ENCODE measurements at places on chromosomes 7 and 10.
A peak's percentile ranks its signal among the peaks of the same experiment; 100 is the strongest.

DNA sequence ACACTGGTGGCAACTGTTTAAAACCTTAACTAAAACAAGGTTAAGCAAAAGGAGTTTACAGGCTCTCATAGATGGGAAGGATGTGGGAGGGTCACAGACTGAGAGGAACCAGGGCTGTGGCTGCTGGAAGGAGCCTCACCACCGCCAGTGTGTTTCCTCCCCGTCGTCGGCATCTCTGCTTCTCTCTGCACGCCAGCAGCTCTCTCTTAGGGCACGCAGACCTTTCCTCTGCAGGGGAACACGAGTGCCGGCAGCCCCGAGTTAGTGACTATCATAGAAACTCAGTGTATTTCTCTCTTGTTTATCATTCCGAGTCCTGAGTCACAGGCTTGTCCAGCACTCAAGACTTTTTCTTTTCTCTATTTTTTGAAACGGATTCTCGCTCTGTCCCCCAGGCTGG is 8.1 kb upstream of the SH2D4B start:
- no peak overlapping the region for H3K4me3 ChIP-seq
- peaks cover 15% of the 10 kb centered on the region for H3K36me3 ChIP-seq
- peaks cover 25% of the 10 kb centered on the region for H3K4me1 ChIP-seq
- H3K27me3 ChIP-seq: no peaks in the 10 kb centered on the region
- H3K27ac ChIP-seq: no peak overlapping the region

- no peak overlapping the region for H3K4me3 ChIP-seq
- H3K27me3 ChIP-seq: no peaks in the 10 kb centered on the region
- peaks cover 15% of the 10 kb centered on the region for H3K36me3 ChIP-seq
Measured at GRCh38 chr10:63241841-63242281, 108.7 kb downstream of the NRBF2 start.

- H3K36me3 ChIP-seq: peaks cover 38% of the 10 kb centered on the region
- H3K27me3 ChIP-seq: no peaks in the 10 kb centered on the region
- H3K27ac ChIP-seq: no peak overlapping the region
- H3K4me1 ChIP-seq: no peaks in the 10 kb centered on the region
- no peak overlapping the region for H3K4me3 ChIP-seq
Measured at GRCh38 chr10:118332948-118333710, 9.0 kb downstream of the FAM204A start.

- H3K36me3 ChIP-seq: peaks cover 16% of the 10 kb centered on the region
- H3K27me3 ChIP-seq: peaks cover 2% of the 10 kb centered on the region
- H3K4me3 ChIP-seq: no peak overlapping the region
- no peak overlapping the region for H3K27ac ChIP-seq
- DNase-seq: no peak
Measured at GRCh38 chr10:10658172-10658785, 359.4 kb upstream of the CELF2 start.

- H3K4me3 ChIP-seq: no peak overlapping the region
- H3K4me1 ChIP-seq: peaks cover 7% of the 10 kb centered on the region
- no peak for DNase-seq
- no peaks in the 10 kb centered on the region for H3K36me3 ChIP-seq
Measured at GRCh38 chr7:20438694-20439376, 108.1 kb downstream of the ITGB8 start.

GRCh38 chr10:129993621-129994020 is 29.5 kb upstream of the EBF3 start:
- no peak overlapping the region for H3K4me3 ChIP-seq
- no peaks in the 10 kb centered on the region for H3K36me3 ChIP-seq
- H3K4me1 ChIP-seq: no peaks in the 10 kb centered on the region
- no peaks in the 10 kb centered on the region for H3K27me3 ChIP-seq
- no peak for DNase-seq
- no peak overlapping the region for H3K27ac ChIP-seq

DNA sequence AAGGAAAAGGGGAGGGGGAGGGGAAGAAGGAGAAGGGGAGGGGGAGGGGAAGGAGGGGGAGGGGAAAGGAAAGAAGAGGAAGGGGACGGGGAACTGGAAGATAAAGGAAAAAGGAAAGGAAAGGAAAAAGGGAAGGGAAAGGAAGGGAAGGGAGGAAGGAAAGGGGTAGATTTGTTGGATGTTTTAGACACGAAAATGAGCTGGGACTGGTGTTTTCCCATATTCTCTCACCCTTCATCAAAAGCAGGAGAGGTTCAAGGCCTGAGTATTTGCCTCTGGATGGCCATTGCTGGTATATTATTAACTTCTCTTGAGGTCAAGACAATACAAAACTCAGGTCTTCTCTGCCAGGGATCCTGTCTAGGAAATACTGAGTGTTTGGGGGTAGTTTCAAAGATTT is 652.7 kb downstream of the ANKRD7 start:
- no peak overlapping the region for H3K4me3 ChIP-seq
- peaks cover 18% of the 10 kb centered on the region for H3K4me1 ChIP-seq
- H3K36me3 ChIP-seq: no peaks in the 10 kb centered on the region
- H3K27ac ChIP-seq: no peak overlapping the region
- H3K27me3 ChIP-seq: no peaks in the 10 kb centered on the region

DNA sequence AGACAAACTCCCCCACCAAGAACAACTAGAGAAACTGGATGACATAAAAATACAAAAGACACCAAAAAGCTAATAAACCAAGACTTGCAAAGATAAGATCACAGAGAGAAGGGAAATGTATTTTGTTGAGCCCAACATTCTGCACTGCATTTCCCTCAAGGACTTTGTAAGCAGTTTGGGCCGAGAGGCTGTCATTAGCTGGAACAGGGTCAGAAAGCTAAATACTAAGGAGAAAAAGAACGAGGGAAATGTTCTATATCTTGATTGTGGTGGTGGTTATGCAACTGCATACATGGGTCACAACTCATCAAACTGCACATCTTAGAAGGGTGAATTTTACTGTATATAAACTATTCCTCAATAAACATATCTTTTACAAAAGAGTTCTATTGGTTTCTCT is 315.0 kb downstream of the IPMK start:
- H3K36me3 ChIP-seq: peaks cover 3% of the 10 kb centered on the region
- H3K27ac ChIP-seq: no peak overlapping the region
- no peak for DNase-seq
- H3K4me1 ChIP-seq: peaks cover 14% of the 10 kb centered on the region
- H3K4me3 ChIP-seq: no peak overlapping the region

DNA sequence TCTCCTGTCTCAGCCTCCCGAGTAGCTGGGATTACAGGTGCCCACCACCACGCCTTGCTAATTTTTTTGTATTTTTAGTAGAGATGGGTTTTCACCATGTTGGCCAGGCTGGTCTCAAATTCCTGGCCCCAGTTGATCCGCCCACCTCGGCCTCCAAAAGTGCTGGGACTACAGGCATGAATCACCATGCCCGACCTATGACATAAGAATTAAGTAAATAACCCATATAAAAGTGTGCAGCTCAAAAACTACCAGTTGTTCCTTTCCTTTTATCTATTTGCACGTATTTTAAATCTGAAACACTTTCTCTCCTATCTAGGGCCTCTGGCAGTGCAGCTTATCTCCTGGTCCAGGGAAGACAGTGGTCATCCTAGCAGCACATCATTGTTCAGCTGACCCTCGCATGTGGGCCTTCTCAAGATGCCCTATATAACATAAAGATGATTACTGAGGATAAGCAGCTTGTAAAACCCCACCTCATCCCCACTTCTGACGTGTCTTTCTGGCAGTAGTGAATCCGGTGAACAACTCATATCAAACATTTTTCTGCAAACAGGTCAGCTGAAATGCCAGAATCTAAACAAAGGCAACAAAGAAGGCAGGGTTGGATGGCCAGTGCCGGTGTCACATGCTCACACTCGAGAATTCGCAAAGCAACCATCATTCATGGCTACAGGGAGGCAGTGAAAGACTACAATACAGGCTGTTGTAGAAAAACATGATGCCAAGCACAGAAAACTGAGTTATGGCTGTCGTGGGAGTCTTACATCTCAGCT is 36.0 kb upstream of the KCNIP2 start:
- no peak overlapping the region for H3K4me3 ChIP-seq
- peaks cover 12% of the 10 kb centered on the region for H3K4me1 ChIP-seq
- H3K27me3 ChIP-seq: no peaks in the 10 kb centered on the region
- H3K27ac ChIP-seq: peak overlapping the region; percentile 17
- no peak for DNase-seq

DNA sequence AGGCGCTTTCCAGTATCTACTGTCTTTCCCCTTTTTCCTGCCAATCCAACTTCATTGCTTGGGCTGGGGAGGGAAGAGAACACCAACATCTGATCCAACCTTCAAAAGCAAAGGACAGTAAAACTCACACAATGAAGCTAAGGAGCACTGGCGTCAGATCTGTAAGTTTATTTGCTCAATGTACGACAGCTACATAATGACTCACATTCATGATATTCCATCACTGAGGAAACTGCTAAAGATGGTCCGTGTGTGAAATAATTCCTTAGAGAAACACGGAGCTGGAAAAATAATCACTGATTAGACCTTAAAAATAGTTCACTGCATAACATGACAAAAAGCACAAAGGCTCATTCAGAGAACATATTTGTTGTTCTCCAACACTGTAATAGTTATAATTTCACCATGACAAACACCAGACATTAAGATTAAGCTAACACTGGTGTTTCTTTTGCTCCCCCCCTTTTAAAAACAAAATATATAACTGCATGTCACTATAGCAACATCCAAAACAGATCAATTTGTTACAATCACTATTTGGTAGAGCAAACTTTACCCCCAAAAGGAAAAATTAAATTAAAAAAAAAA is 24.3 kb downstream of the HSPB1 start:
- no peaks in the 10 kb centered on the region for H3K4me1 ChIP-seq
- DNase-seq: no peak
- peaks cover 51% of the 10 kb centered on the region for H3K36me3 ChIP-seq
- no peaks in the 10 kb centered on the region for H3K27me3 ChIP-seq
- H3K27ac ChIP-seq: peak overlapping the region; percentile 70
- H3K4me3 ChIP-seq: no peak overlapping the region

- H3K4me3 ChIP-seq: no peak overlapping the region
Measured at GRCh38 chr7:101328159-101328558, 6.5 kb upstream of the IFT22 start.

GRCh38 chr7:44283381-44284211 is 41.8 kb downstream of the CAMK2B start:
- peak; percentile 6 for DNase-seq
- no peaks in the 10 kb centered on the region for H3K36me3 ChIP-seq
- H3K27ac ChIP-seq: no peak overlapping the region

- no peak for DNase-seq
- H3K27ac ChIP-seq: no peak overlapping the region
- no peak overlapping the region for H3K4me3 ChIP-seq
- peaks cover 4% of the 10 kb centered on the region for H3K4me1 ChIP-seq
- no peaks in the 10 kb centered on the region for H3K36me3 ChIP-seq
Measured at GRCh38 chr10:114780577-114781184, 40.9 kb upstream of the FHIP2A start.

- H3K27ac ChIP-seq: no peak overlapping the region
- peaks cover 8% of the 10 kb centered on the region for H3K4me1 ChIP-seq
- no peaks in the 10 kb centered on the region for H3K36me3 ChIP-seq
- DNase-seq: no peak
Measured at GRCh38 chr7:91185771-91186170, 78.5 kb upstream of the FZD1 start.

DNA sequence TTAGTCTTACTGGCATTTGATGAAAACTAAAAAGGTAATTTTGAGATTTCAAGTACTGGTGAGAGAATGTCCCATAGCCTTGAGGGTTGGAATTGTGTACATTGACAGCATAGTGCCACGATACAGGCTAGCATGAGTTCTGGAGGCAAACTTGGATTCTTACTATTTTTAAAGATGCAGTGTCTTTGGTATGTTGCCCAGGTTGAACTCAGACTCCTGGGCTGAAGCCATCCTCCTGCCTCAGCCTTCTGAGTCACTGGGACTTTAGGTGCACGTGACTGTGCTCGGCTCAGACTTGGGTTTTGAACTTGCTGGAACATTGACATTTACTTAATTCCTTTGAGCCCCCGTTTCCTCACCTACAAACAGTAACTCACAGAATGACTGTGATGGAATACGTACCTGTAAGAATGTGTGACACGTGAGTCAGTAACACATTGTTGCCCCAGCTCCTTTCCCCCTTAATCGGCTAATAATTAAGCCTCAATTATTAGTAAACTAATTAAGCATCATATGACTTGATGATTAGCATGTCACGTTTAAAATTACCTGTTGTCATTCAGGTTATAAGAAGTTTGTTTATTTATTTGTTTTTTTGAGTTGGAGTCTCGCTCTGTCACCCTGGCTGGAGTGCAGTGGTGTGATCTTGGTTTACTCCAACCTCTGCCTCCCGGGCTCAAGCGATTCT is 10.6 kb downstream of the DNAJB6 start:
- DNase-seq: no peak
- peaks cover 10% of the 10 kb centered on the region for H3K36me3 ChIP-seq
- H3K27ac ChIP-seq: peak overlapping the region; percentile 74
- H3K27me3 ChIP-seq: no peaks in the 10 kb centered on the region
- H3K4me3 ChIP-seq: peak overlapping the region; percentile 11

GRCh38 chr10:45378914-45379726 is 5.1 kb downstream of the ALOX5 start:
- DNase-seq: no peak
- peaks cover 24% of the 10 kb centered on the region for H3K27me3 ChIP-seq
- H3K4me1 ChIP-seq: peaks cover 18% of the 10 kb centered on the region
- no peak overlapping the region for H3K27ac ChIP-seq
- no peak overlapping the region for H3K4me3 ChIP-seq

DNA sequence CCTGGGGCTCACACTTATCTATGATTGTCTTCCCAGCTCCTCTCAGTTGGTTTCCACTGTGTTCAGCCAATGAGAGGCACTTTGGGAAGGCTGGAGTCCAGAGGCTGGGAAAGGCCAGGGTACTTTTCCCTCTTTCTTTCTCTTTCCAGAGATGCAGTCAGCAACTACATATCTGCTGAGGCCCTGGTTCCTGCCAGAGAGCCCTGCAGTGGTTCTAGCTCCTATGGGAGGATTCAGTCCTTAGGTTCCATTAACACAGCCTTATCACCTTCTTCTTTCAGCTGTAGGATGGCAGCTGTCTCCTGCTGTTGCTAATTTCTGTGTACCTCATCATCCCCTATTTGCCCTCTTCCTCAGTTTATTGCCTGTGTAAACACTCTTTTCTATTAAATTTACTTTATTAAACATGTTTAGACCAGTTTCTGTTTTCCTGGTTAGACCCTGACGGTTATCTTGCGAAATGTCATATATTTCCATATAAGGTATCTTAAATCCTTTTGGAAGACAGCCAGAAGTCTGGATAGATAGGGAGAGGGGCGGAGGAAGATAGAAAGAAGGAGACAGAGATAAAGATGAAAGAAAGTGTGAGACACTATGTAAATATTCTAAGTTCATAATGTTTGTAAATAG is 100.3 kb downstream of the HGF start:
- DNase-seq: no peak
- peaks cover 71% of the 10 kb centered on the region for H3K4me1 ChIP-seq
- H3K36me3 ChIP-seq: no peaks in the 10 kb centered on the region
- no peak overlapping the region for H3K4me3 ChIP-seq
- H3K27ac ChIP-seq: peak overlapping the region; percentile 83

- H3K4me1 ChIP-seq: peaks cover 26% of the 10 kb centered on the region
- no peak overlapping the region for H3K4me3 ChIP-seq
- no peaks in the 10 kb centered on the region for H3K27me3 ChIP-seq
- H3K27ac ChIP-seq: no peak overlapping the region
- H3K36me3 ChIP-seq: no peaks in the 10 kb centered on the region
Measured at GRCh38 chr7:104415700-104416099, 87.3 kb downstream of the LHFPL3 start.

Data from WTC11 (cell line).